ENCODE measurements at places on chromosomes 1 and 21.
A peak's percentile ranks its signal among the peaks of the same experiment; 100 is the strongest.

- DNase-seq, result no peak
Observed at GRCh38 chr1:197904126-197904787, 1.8 kb downstream of the C1orf53 start.

DNA sequence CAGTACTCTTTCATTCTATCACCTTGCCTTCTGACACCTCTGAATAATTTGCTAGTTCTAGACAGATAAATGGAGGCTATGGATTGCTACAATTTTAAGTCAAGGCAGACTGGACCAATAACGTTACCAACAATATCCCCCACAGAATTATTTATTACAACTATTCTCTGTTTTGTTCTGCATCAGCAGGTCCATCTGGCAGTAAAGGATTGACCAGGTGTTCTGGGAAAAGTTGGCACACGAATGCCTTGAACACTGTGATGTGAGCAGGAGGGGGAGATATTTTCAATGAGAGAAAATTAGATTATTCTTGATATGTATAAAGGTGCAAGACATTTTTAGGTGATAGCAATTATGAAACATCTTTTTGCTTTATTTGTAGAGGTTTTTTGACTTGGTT is 718.8 kb upstream of the TMPRSS15 start:
- no peak for DNase-seq

GRCh38 chr1:30600706-30601105 is 122.7 kb downstream of the MATN1 start:
- DNase-seq, result no peak

GRCh38 chr1:207962716-207963426 is 51.9 kb upstream of the CD34 start:
- peak; percentile 26 for DNase-seq

DNA sequence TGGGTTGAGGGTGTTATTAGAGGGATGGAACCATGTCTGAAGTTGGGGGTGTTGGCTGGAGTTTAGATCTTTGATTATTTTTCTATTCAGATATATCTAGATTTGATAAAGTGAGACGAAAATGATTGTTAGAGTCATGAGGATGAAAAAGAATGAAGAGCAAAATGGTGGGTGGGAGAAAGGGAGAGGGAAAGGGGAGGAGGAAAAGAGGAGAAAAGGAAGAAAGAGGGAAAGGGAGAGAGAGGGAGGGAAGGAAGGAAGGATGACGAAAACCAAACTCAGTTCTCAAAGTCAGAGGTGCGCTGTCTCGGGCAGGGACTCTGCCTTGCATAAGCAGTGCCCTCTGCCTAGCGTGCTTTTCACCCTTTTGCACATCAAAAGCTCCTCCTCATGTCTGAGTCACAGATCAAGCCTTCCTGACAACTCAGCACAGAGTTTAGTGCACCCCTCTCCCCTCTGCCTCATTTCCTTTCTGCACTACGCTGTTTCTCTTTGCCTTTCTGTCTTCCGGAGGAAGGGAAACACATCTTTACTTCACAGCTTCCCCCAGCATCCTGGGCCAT is 225.8 kb upstream of the PROX1 start:
- peak; percentile 65 for DNase-seq
